ENCODE measurements at places on chromosomes 6 and 20. TPM values are rescaled to one million over a fixed set of nuclear protein-coding genes. Genes with fewer than 3 reads are reported as not detected.

DNA sequence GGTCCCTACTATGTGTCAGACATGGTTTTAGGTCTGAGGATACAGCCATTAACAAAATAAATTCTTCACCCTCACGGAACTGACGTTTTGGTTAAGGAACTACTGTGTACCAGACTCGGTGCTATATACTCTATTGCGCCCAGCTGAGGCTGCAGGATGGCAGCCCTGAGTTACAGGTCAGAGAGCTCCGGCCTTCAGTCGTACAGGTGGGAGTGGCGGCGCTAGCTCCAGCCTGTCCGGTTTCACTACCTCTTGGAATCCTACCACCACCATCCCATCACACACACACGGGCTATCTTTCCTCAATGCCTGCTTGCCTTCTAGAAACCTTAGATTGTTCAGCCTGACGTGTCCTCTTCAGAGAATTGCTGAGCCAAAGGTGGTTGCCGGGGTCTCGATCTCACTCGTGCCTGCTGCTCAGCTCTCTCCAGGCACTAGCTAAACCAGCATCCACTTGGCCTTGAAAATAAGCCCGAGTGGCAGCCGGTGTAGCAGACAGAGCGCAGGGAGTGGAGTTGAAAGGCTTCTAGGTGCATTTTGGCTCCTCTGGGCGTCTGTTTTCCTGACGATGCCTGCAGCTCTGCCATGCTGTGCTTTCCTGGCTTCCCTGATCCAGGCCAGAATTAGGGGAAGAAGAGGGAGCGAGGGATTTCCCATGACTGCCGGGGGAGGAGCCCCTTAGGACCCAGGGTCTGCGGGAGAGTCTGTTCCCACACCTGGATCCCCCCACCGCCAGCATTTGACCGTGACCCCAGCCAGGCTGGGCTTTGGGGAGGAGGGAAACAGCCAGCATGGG is 1.1 kb upstream of the TCF15 start:
- H3K27me3 ChIP-seq: peaks cover 70% of the 10 kb centered on the region
- H3K4me3 ChIP-seq: no peak overlapping the region
- no peak overlapping the region for H3K27ac ChIP-seq
- H3K36me3 ChIP-seq: no peaks in the 10 kb centered on the region
- DNase-seq: no peak

DNA sequence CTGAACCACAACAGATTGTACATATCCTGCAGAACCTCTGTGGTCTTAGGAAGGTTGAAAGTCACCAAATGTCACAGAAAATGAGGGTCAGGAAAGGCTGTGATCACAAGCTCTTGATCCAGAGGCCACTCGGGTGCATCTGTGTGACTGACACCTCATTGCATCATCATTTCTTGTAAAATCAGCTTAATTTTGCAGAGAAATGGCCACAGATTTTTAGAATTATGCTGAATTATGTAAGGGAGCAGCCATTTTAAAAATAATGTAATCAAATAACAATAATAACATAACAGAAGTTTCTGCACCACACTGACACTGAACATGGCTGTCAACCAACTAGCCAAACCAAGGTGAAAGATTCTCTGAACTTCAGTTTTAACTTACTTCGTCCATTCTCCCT is 32.5 kb upstream of the PRND start:
- peaks cover 12% of the 10 kb centered on the region for H3K4me1 ChIP-seq
- H3K27me3 ChIP-seq: no peaks in the 10 kb centered on the region
- DNase-seq: no peak
- no peak overlapping the region for H3K4me3 ChIP-seq
- H3K36me3 ChIP-seq: no peaks in the 10 kb centered on the region

DNA sequence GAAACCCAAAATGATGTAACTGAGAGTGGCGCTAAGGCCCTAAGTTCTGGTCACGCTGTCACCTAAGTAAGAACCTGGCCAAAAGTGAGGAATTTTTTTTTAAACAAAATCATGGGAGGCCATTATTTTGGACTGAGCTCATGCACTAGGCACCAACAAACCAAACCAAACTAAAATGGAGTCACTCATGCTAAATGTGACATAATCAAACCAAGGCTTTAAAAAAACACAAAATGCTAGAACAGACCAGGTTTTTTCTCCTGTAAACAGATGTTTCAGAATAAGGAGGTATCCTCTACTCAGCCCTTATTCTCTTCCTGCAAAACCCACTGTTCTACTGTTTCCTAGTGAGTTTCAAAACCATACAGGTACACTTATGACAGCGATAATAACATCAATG is 1.1 kb upstream of the C6orf89 start:
- no peak overlapping the region for H3K27ac ChIP-seq
- no peak overlapping the region for H3K4me3 ChIP-seq
- H3K27me3 ChIP-seq: no peaks in the 10 kb centered on the region
- no peak for DNase-seq
- no peaks in the 10 kb centered on the region for H3K36me3 ChIP-seq

GRCh38 chr6:7866526-7866925 is 44.1 kb downstream of the TXNDC5 start:
- H3K27ac ChIP-seq: no peak overlapping the region
- H3K27me3 ChIP-seq: no peaks in the 10 kb centered on the region
- no peaks in the 10 kb centered on the region for H3K4me1 ChIP-seq
- no peak for DNase-seq
- no peak overlapping the region for H3K4me3 ChIP-seq

GRCh38 chr20:63317601-63318291 is 24.8 kb downstream of the COL20A1 start:
- H3K27me3 ChIP-seq: no peaks in the 10 kb centered on the region
- no peak for DNase-seq
- no peak overlapping the region for H3K4me3 ChIP-seq
- no peaks in the 10 kb centered on the region for H3K4me1 ChIP-seq

DNA sequence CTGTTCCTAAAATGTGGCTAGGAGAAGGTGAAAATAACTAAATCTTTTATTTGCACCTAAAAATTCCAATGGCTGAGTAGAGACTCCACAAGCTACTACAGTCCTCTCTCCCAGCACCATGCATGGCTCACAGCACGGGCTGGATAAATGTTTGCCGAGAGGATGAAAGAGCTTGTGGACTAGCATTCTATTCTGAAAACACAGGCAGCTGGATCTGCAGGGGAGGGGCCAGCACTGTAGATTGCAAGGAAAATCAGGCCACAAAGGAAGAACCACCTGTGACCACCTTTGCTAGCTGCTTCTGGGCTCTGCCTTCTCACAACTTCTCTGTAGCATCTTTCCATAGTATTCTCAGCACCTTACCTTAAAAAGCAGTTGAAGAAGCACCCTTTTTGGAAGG is 46.6 kb downstream of the CLIC5 start:
- H3K4me1 ChIP-seq: peaks cover 5% of the 10 kb centered on the region
- no peaks in the 10 kb centered on the region for H3K27me3 ChIP-seq

Gene MAFB
- 4.1 TPM for polyA plus RNA-seq

Gene TMEM217
- 2.1 TPM for polyA plus RNA-seq
